ENCODE measurements at places on chromosomes 12 and 14.

GRCh38 chr14:69439521-69440270, 41.2 kb downstream of the SLC39A9 start:
- DNase-seq, result no peak

- no peak for DNase-seq
Observed at GRCh38 chr14:72742838-72743195, 151.1 kb downstream of the DPF3 start.

GRCh38 chr12:3820122-3820521, 53.1 kb downstream of the PARP11 start:
- DNase-seq, result peak; percentile 50

GRCh38 chr12:112025808-112026375, 12.7 kb downstream of the ERP29 start:
- no peak for DNase-seq

GRCh38 chr12:41014643-41015020, 173.5 kb upstream of the PDZRN4 start:
- peak; percentile 48 for DNase-seq

GRCh38 chr12:112140728-112141127, 15.4 kb downstream of the TRAFD1 start:
- DNase-seq, result no peak

GRCh38 chr12:124509300-124509675, 58.1 kb downstream of the NCOR2 start:
- DNase-seq, result no peak

Data from fibroblast of mammary gland (primary cell).